ENCODE measurements at places on chromosomes 5 and 9. TPM values are rescaled to one million over a fixed set of nuclear protein-coding genes. Genes with fewer than 3 reads are reported as not detected.

DNA sequence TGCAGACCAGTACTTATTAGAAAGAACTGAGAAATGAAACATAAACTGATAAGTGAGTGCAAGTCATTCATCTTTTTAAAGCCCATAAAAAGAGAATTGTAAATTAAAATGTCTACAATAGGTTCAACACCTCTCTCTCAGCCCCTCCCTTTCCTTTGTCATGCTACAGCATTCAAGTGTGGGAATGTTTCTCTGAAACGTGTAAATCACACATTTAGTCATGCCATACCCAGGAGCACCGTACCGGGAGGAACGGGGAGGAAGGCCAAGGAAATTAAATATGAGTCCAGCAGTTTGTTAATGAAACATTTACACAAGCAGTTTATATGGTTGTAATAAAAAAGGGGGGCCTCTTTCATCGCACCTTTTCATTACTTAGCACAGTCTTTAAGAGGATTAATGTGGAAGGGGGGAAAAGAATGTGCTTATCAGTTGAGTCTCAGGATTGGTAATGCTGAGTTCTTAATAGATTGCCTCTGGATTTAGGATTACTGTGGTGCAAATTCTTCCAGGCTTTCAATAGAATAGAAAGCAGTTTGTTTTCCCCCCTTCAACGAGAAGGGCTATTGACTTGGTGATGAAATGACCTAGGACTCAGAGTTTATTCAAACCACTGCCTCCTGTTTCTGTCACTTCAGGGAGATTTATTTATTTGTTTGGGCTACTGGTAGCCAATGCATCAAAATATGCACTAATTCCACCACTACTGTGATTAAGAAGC is 176.0 kb upstream of the ZNF608 start:
- H3K27ac ChIP-seq, result peak overlapping the region; percentile 97
- peak overlapping the region; percentile 13 for H3K4me3 ChIP-seq
- no peaks in the 10 kb centered on the region for H3K27me3 ChIP-seq
- H3K36me3 ChIP-seq, result no peaks in the 10 kb centered on the region
- DNase-seq, result peak; percentile 79
- H3K4me1 ChIP-seq, result peaks cover 61% of the 10 kb centered on the region

- no peaks in the 10 kb centered on the region for H3K36me3 ChIP-seq
- peak overlapping the region; percentile 63 for H3K27ac ChIP-seq
- no peak overlapping the region for H3K4me3 ChIP-seq
- no peaks in the 10 kb centered on the region for H3K27me3 ChIP-seq
- peak; percentile 27 for DNase-seq
- H3K4me1 ChIP-seq, result peaks cover 42% of the 10 kb centered on the region
These were observed 142.4 kb downstream of the ELAVL2 start for GRCh38 chr9:23683611-23684061.

The ITK gene
- total RNA-seq, result not detected

- H3K27ac ChIP-seq, result no peak overlapping the region
- H3K4me1 ChIP-seq, result no peaks in the 10 kb centered on the region
- no peak for DNase-seq
- H3K36me3 ChIP-seq, result no peaks in the 10 kb centered on the region
- no peaks in the 10 kb centered on the region for H3K27me3 ChIP-seq
These were observed 15.4 kb upstream of the ATP6V1G1 start for GRCh38 chr9:114572199-114572598.

DNA sequence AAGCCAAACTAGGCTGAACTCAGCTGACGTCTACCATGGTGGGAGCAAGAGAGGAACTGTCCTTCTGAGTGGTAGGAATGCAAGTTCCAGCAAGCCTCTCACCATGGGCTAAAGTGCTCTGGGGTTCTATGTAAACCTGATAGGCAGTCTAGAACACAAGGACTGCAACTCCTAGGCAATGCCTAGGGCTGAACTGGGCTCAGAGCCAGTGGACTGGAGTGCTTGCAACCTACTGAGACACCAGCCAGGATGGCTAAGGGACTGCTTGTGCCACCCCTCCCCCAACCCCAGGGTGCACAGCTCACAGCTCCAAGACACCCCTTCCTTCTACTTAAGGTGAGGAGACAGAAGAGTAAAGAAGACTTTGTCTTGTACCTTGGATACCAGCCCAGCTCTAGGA is 12.1 kb upstream of the RCL1 start:
- H3K27me3 ChIP-seq, result no peaks in the 10 kb centered on the region
- no peaks in the 10 kb centered on the region for H3K36me3 ChIP-seq
- no peak overlapping the region for H3K4me3 ChIP-seq
- no peaks in the 10 kb centered on the region for H3K4me1 ChIP-seq
- no peak overlapping the region for H3K27ac ChIP-seq
- no peak for DNase-seq

The MAMDC2 gene
- total RNA-seq, result 28.7 TPM

DNA sequence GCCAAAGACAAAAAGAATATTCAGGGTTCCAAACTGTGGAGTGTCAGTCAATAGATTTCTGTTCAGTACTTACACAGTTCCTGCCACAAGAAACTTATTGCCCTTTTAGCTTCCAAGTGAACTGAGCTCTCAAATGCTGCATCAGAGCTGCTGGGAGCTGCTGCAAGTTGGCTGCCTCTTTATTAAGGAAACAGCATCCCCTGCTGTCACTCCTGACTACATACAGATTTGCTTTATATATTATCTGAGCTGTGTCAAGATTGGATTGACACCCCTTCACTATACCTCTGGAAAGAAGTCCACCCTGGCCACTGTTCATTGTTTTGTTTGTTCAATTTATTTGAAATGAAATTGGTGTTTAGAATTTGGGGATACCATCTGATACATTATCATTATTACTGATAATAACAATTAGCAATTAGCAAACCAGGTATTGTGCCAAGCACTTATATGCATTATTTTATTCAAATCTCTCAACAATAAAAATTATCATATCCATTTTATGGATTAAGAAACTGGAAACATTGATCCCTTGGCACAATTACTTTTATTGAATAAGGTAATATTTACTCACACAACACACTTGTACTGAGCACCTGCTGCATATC is 16.4 kb upstream of the C5orf58 start:
- peaks cover 28% of the 10 kb centered on the region for H3K4me1 ChIP-seq
- no peak overlapping the region for H3K27ac ChIP-seq
- H3K36me3 ChIP-seq, result no peaks in the 10 kb centered on the region
- peak; percentile 83 for DNase-seq
- H3K27me3 ChIP-seq, result peaks cover 41% of the 10 kb centered on the region

The TMEM232 gene
- 5.2 TPM for total RNA-seq

The STPG3 gene
- not detected for total RNA-seq

The S100Z gene
- not detected for total RNA-seq

The NEK6 gene
- total RNA-seq, result 18.5 TPM

DNA sequence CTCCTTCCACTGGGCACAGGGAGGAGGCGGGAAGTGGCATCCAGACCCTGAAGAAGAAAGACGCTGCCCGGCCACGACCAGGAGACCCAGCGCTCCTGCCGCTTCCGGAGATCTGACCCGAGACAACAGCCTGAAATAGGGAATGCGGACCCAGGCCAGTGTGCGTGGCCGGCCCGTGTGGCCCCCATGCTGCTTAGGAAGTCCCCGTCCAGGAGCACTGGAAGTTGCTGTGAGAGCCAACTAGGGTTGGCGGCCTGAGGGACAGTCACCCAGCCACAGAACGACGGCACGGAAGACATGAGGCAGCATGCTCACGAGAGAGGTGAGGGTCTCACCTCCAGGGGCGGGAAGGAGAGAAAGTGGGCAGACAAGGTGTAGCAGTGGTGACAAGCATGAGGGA is 17.0 kb downstream of the SH3GLB2 start:
- no peaks in the 10 kb centered on the region for H3K36me3 ChIP-seq
- H3K4me1 ChIP-seq, result no peaks in the 10 kb centered on the region
- H3K27me3 ChIP-seq, result no peaks in the 10 kb centered on the region
- no peak overlapping the region for H3K4me3 ChIP-seq
- DNase-seq, result no peak

- no peak overlapping the region for H3K4me3 ChIP-seq
- H3K27me3 ChIP-seq, result no peaks in the 10 kb centered on the region
- H3K27ac ChIP-seq, result no peak overlapping the region
- H3K36me3 ChIP-seq, result no peaks in the 10 kb centered on the region
These were observed 15.7 kb downstream of the RGS3 start for GRCh38 chr9:113479174-113479621.

The PCDHB15 gene
- 9.4 TPM for total RNA-seq

- no peak overlapping the region for H3K27ac ChIP-seq
- no peak overlapping the region for H3K4me3 ChIP-seq
- H3K4me1 ChIP-seq, result peaks cover 8% of the 10 kb centered on the region
- no peaks in the 10 kb centered on the region for H3K36me3 ChIP-seq
- H3K27me3 ChIP-seq, result peaks cover under 1% of the 10 kb centered on the region
These were observed 149.6 kb downstream of the PRR16 start for GRCh38 chr5:120613729-120614128.

DNA sequence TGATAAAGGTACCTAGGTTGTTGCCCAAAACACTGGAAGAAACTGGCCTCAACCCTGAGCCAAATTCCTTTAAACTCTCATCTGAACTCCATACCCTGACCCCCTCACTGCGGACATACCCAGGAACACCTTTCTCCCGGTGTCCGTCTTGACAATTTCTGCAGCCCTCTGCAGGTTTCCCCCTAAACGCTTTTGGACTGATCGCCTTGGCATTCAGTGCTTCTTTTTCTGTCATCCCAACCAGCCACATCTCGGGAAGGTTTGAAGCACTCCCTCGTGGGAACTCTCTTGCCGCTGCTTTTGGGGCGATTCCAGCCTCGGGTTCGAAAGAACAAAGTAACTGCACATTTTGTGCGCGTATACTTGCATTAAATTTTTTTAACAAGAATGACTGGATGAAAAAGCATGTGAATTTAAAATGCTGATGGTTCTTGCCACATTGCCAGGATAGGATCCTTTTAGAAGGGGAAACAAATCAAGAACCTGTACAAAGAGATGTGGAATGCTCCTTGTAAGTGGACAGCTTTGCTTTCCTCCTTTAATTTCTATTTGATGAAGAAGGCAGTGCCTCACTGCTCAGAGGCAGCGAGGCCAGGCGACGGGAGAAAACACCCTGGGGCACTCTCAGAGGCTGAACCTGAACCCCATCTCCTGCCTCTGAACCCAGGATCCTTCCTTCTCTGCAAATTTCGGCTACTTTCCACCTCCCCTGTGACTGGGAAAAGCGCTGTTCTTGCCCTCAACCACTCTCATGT is 615 bp downstream of the PSMD5 start:
- H3K4me3 ChIP-seq, result peak overlapping the region; percentile 49
- H3K27ac ChIP-seq, result no peak overlapping the region
- H3K36me3 ChIP-seq, result no peaks in the 10 kb centered on the region
- H3K27me3 ChIP-seq, result no peaks in the 10 kb centered on the region
- peaks cover 4% of the 10 kb centered on the region for H3K4me1 ChIP-seq

The SLC6A3 gene
- total RNA-seq, result 0.32 TPM

DNA sequence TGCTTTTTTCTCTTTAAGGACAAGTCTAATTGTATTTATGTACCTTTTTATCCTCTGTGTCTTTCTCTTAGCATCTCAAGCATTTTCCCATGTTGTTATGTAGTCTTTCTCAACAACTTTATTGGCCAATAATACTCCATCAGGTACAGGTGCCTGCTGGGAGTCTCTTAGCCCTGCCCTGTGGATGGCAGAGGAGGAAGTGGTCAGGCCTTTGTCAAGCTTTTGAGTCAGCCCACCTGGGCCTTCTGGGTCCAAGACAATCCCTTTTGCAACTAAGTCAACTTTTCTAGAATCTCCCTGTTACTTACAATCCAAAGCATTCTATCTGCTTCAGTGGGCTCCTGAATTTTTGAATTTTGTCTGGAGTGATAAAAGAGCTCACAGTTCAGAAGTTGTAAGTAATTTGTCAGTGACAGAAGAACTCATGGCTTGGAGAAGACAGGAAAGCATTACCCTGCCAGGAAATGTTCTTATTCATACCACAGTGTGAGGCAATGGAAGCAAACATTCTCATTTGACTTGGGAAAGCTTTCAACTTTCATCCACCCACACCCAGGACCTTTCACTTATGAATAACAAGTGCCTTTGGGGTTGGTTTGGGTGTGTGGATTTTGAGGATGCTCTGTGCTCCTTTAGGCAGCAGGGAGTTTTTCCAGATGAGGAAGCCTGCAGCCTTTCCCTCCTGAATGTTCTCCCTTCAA is 200.0 kb upstream of the S1PR3 start:
- no peaks in the 10 kb centered on the region for H3K4me1 ChIP-seq
- H3K27ac ChIP-seq, result no peak overlapping the region
- H3K27me3 ChIP-seq, result no peaks in the 10 kb centered on the region
- H3K4me3 ChIP-seq, result no peak overlapping the region

DNA sequence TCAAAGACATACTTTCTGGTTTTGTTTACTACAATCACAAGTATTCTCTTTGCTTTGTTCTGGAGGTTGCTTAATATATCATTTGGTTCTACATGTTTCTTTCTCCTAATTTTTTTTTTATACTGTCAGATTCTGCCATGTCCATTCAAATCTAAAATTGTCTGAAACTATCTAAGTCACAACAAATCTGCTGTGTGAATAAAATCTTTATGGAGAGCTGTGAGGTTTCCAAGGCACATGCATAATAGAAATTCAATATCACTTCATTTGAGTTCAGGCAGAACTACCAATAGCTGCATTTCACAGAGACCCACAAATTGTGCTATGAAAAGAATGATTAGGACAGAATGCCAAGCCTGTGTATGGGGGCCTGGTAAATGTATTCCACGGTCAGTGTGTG is 346.9 kb upstream of the ARRDC3 start:
- no peak overlapping the region for H3K27ac ChIP-seq
- peaks cover 36% of the 10 kb centered on the region for H3K4me1 ChIP-seq
- H3K36me3 ChIP-seq, result no peaks in the 10 kb centered on the region
- no peak overlapping the region for H3K4me3 ChIP-seq
- no peak for DNase-seq

The IL3 gene
- not detected for total RNA-seq

GRCh38 chr5:102080288-102080687 is 215.8 kb downstream of the SLCO4C1 start:
- peaks cover 8% of the 10 kb centered on the region for H3K4me1 ChIP-seq
- no peaks in the 10 kb centered on the region for H3K27me3 ChIP-seq
- no peaks in the 10 kb centered on the region for H3K36me3 ChIP-seq
- H3K27ac ChIP-seq, result no peak overlapping the region
- no peak overlapping the region for H3K4me3 ChIP-seq

- no peak overlapping the region for H3K27ac ChIP-seq
- no peak overlapping the region for H3K4me3 ChIP-seq
- no peaks in the 10 kb centered on the region for H3K4me1 ChIP-seq
- no peaks in the 10 kb centered on the region for H3K27me3 ChIP-seq
These were observed 309.3 kb downstream of the CHSY3 start for GRCh38 chr5:130213607-130214006.

The DNAH5 gene
- 0.62 TPM for total RNA-seq

GRCh38 chr5:156497804-156498208 is 170.8 kb downstream of the SGCD start:
- no peak overlapping the region for H3K27ac ChIP-seq
- H3K4me3 ChIP-seq, result no peak overlapping the region
- H3K36me3 ChIP-seq, result no peaks in the 10 kb centered on the region
- DNase-seq, result no peak
- H3K27me3 ChIP-seq, result no peaks in the 10 kb centered on the region

GRCh38 chr5:179316111-179316551 is 29.1 kb downstream of the ADAMTS2 start:
- H3K36me3 ChIP-seq, result no peaks in the 10 kb centered on the region
- DNase-seq, result no peak
- peaks cover 23% of the 10 kb centered on the region for H3K4me1 ChIP-seq
- H3K4me3 ChIP-seq, result no peak overlapping the region
- H3K27ac ChIP-seq, result no peak overlapping the region
